ENCODE measurements at places on chromosomes 12 and 14.
A peak's percentile ranks its signal among the peaks of the same experiment; 100 is the strongest.

GRCh38 chr14:74599321-74599761 is 12.7 kb downstream of the LTBP2 start:
- no peak for DNase-seq

DNA sequence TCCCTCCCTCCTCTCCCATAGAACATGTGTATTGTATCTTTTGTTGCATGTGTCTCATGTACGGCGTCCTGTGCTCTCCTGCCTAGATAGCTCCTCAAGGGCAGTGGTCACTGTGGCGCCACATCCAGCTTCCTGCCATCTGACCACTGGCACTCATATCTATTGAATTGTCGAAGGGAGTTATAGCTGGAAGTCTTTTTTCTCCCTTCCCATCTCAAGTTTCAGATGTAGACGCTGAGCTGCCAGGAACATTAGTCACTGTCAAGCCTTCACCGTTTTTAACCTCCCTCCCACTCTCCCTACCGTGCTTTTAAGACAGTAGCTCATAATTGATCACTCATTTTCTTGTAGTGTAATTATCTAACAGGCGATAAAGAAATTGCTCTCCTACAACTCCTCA is 33.0 kb downstream of the MTHFD1 start:
- DNase-seq, result no peak

- no peak for DNase-seq
Observed at GRCh38 chr12:89566615-89567014, 40.8 kb upstream of the POC1B start.

- no peak for DNase-seq
Observed at GRCh38 chr14:85079842-85080730, 449.9 kb upstream of the FLRT2 start.

DNA sequence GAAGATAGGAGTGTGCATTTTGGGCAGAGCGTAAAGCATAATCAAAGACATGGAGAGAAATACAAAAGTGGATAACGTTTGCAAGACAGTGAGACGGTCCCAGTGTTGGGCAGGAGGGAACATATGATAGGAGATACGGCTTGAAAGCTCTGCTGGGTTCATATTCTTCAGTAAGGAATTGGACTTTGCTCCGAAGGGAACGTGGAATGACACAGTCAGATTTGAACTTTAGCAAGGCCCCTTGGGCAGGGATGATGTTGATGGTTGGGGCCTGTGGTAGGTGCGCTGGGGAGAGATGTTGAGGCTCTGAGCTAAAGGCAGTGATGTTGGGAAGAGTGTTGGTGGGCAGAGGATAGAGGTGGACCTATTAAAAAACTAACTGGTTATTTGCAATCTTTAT is 143.5 kb upstream of the TBX3 start:
- no peak for DNase-seq

DNA sequence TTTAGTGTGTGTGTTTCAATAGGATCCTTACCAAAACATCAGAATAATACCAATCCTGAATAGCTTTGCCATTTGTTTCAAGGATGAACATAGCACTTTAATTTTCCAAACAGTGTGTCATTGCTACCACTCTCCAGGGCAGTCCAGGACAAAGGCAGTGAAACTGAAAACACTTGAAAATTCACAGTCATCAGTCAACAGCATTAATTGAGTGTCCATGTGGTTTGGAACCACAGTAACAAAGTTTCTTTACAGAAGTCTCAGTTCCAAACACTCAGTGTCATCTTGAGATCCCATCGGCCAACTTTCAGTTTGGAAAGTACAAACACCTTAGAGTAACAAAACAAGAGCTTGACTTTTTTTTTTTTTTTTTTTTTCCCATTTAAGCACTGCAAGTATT is 228.4 kb upstream of the SOX5 start:
- peak; percentile 10 for DNase-seq

DNA sequence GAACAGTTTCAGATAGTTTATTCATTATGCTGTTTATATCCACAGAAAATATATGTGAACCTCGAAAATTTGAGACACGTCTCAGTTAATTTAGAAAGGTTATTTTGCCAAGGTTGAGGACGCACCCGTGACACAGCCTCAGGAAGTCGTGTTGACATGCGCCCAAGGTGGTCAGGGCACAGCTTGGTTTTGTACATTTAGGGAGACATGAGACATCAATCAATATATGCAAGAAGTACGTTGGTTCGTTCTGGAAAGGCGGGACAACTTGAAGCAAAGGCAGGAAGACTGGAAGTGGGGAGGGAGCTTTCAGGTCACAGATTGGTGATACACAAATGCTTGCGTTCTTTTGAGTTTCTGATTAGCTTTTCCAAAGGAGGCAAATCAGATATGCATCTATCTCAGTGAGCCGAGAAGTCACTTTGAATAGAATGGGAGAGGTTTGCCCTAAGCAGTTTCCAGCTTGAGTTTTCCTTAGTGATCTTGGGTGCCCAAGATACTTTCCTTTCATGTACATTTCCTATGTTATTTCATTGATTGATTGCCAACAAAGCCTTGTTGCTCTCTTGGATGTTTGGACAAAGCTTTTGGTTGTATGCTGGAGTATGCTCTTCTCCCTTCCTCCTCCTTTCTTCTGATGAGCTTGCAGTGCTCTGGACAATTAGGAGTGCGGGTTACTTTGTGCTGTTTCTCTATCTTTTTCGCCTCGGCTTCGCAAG is 3.2 kb downstream of the SNAPC1 start:
- DNase-seq, result no peak

- DNase-seq, result peak; percentile 60
Observed at GRCh38 chr14:70808416-70809224, 693 bp downstream of the MAP3K9 start.

- DNase-seq, result no peak
Observed at GRCh38 chr14:83568141-83568540, 1961.8 kb upstream of the FLRT2 start.

GRCh38 chr12:70823182-70823976 is 97.2 kb downstream of the PTPRR start:
- no peak for DNase-seq

DNA sequence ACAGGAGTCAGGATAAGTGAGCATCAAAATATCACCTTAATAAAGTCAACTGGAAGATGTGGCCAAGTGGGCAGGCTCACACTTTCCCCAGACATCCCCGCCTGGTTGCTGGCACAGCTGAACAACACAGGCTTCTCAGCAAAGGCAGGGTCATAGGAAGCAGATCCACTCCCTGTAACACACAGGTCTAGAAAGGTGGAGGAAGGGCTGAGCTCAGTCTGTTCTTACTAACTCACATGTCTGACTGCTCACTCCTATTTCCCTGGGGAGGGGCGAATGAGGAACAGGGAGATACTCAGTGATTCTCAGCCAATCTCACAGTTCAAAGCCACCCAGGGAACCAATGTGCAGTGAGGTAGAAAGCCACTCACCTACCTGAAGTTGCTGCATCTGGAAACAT is 45.0 kb upstream of the AMN1 start:
- no peak for DNase-seq

- DNase-seq, result no peak
Observed at GRCh38 chr14:53493860-53494259, 340.7 kb upstream of the DDHD1 start.

DNA sequence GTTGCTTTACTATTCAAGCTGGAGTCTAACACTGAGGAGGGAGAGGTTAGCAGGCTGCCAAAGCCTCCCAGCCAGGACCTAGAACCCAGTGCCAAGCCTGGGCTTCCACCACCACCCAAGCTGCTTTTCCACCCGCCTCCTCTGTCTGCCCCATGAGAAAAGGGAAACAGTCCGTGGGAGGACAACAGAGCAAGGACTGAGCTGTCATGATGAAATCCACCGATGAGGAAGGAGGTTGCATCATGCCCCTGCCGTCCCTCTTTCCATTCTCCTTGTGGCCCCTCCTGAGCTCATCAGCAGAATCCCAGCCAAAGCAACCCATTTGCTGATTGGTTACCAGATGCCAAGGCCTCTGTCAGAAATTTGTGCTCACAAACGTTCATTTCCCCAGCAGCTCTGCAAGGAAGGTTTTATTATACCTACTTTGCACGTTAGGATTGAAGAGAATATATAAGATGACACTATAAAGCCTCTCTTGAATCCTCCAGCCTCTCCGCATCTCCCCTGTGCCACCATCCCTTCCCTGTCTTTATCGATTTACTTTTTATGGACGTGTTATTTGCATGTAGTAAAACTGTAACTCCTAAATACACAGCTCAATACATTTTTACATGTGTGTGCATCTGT is 6.3 kb upstream of the SERPINA1 start:
- DNase-seq, result no peak

- DNase-seq, result no peak
Observed at GRCh38 chr12:95202691-95203486, 14.4 kb downstream of the FGD6 start.

GRCh38 chr12:95037906-95038305 is 34.4 kb upstream of the NDUFA12 start:
- DNase-seq, result no peak

GRCh38 chr12:92544322-92544721 is 158.5 kb upstream of the PLEKHG7 start:
- DNase-seq, result no peak

DNA sequence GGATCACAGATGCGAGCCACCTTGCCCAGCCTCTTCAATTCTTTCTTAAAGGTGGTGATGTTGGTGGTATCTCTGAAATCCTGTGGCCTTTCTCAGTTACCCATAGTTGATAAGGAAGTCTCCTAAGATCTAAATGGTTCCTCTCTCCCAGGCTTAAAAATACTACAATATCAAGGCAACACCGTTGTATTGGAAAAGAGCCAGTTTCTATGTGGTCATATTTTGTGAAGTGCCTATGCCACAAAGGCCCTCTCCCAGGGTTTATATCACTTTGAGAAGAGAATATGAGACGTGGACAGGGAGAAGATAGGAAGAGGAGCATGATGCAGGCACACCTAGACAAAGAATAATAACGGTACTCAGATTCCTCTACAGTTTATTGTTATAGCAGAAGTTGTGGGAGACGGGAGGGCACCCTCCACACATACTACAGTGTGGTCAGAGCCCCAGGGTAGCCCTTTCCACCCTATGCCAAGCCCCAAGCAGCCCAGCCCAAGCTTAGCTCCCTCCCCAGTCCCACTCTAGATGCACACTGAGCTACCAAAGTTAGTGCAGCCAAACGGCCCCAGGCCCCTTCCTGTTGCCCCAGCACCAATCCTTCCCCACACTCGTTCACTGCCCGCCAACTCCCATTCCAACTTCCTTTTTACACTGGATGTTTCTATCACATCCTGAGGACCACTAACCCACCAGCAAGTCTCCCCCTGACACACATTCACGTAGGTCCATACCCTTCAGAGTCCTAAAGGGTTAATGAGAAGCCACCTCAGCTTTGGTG is 8.3 kb downstream of the NDRG2 start:
- DNase-seq, result no peak

DNA sequence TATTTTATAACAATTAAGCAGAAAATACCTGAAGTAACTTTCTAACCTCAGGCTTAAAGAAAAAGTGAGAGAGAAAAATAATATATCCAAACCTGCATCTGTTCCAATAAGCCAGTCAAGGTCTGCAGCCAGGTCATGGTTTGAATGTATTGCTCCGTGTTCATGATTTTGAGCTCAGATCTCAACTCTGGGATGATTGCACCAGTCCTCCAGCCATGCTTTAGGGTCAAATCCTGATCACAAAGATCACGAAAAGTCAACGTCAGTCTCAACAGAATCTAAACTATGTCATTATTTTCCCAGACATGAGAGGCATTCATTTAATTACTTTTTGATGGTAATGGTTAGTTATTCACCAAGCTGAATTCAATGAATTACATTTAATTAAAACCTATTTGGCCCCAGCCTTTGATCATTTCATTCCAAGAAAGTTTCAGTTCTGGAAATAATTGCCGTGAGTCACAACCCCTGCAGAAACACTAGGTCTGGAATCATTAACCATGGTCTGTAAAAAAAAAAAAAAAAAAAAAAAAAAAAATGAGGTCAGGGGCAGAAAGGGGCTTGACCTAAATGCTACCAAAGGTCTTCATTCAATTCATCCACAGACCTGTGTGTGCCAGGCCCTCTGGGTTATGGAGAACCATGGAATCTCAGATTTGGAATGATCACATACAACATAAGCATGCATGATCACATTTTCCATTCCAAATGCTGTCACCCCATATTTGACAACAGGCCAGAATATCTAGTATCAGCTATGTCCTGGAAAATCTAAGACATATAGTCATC is 55.6 kb downstream of the NT5DC3 start:
- no peak for DNase-seq

DNA sequence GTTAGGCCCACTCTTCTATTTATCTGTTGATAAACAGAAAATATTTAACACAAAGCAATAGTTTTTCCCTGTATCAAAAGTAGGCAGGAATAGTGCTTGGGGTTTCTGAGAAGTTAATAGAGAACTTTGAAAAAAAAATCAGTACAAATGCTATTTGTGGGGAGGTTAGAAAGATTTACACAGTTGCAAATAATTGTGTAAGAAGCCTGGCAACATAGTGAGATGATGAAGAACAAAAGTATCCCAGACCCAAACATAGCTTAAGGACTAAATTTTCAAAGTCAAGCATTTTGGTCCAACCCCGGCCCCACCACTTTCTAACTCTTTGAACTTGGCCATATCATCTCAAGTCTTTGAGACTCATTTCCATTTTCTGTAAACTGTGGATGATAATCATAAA is 687.5 kb upstream of the TMEM132C start:
- DNase-seq, result no peak

DNA sequence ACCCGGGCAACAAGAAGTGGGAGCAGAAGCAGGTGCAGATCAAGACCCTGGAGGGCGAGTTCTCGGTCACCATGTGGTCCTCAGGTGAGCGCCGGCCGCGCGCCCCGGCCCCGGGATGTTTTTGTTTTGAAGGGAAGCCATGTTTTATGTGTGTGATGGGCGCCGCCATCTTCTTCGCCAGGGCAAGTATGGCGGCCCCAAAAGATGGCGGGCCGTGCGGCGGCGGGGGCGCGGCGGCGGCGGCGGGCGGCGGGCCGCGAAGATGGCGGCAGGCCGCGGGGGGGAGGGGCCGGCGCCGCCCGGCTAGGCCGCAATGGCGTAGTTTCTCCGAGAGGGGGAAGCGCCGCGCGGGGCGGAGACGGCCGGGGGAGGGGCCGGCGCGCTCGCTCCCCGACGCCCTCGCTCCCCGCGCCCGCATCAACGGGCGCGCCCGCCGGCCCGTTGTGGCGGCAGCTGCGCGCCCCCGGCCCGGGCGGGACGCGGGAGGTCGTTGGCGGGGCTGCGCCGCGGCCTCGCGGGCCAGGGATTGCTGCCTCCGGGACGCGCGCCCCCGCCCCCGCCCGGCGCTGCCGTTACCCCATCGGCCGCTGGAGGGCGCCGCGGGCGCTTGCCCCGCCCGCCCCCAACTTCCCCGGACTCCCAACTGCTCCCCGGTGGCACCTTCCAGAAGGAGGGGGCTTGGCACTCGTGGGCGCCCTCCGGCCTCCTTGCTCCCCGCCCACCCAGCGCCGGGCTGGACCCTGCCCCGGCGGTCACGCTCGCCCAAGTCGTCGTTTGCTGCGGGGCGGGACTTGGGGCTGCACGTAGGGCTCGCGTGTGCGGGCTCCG is 1.1 kb downstream of the YY1 start:
- DNase-seq, result peak; percentile 83

DNA sequence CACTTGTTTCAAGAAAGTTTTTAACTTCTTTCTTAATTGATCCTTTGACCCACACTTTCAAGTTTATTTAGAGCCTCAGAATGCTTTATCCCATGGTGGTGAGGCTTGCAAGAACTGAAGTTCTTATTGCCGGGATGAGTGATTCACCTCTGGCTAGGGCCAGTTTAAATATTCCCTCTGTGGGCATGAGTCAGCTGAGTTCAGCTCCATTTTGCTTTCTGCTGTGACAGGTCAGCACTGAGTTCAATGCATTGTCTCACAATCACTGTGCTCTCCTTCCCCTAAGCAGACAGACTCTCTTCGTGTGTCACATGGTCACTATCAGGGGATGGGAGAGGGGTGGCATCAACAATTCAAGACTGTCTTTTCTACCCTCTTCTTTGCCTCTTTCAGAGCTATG is 514.6 kb upstream of the FBXO33 start:
- DNase-seq, result no peak

- DNase-seq, result no peak
Observed at GRCh38 chr14:56092763-56093162, 25.4 kb upstream of the PELI2 start.

Measured in NCI-H1105 (cell line).